KG1 (cell line): ENCODE measurements at places on chromosomes 12 and 14.
A peak's percentile ranks its signal among the peaks of the same experiment; 100 is the strongest.

DNA sequence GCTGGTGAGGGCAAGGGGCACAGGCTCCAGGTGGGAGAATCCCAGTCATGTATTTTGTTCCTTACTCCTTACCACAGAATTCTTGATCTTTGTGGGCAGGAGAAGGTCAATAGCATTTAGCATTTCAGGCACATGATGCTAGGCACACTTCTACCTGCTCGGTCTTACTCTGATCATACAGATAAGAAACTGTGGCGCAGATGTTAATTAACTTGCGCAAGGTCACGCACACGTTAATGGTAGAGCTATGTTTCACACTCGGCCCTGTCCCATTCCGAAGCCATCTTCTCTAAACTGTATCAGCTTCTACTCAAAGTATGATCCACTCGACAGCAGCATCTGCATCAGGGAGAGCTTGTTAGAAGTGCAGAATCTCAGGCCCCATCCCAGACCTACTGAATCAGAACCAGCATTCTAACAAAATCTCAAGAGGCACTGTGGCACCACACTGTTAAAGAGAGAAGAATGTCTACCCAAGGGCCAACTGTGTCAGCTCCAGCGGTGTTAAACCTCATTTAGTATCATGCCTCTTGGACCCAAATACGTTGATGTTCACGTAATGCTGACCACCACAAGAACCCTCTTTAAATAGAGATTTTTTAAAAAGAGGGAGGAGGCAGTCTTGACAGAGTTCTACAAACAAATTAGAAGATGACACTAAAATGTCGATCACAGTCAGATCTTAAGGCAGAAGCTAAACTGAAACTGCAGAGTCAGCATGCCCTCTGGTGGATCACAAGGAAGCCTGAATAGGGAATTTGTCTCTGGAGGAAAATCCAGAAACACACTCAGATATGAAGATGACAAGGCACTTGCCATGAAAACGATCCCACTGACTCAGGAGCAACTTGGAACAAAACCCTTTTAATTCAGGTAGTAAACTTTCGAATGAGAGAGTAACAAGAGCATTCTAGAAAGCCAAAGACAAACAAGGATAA lies 7.3 kb downstream of the STXBP6 start:
- no peak for DNase-seq

- DNase-seq, result no peak
Measured at GRCh38 chr14:52121441-52121840, 52.6 kb upstream of the NID2 start.

DNA sequence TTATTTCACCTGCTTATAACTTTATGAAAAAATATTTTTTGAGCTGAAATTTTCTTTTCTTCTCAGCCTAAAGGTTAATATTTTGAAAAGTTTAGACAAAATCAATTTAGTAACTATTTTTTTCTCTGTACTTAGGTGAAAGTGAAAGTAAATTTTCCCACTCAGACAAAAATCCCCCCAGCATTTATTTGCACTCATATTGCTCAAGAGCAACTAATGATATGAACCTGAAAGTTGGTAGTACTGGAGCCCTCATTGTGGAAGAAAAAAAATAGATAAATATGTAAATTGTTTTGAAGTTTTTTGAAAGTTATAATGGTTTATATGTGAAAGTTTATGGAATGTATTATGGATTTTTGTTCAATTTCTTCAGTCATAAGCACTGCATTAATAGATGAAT lies 1005.9 kb upstream of the ATXN7L3B start:
- DNase-seq, result no peak

- no peak for DNase-seq
Measured at GRCh38 chr12:1644534-1645438, 15.8 kb downstream of the WNT5B start.

GRCh38 chr14:65959563-65960024 lies 526.6 kb upstream of the CCDC196 start:
- DNase-seq, result no peak

- no peak for DNase-seq
Measured at GRCh38 chr14:58887931-58888330, 250.2 kb downstream of the DACT1 start.

DNA sequence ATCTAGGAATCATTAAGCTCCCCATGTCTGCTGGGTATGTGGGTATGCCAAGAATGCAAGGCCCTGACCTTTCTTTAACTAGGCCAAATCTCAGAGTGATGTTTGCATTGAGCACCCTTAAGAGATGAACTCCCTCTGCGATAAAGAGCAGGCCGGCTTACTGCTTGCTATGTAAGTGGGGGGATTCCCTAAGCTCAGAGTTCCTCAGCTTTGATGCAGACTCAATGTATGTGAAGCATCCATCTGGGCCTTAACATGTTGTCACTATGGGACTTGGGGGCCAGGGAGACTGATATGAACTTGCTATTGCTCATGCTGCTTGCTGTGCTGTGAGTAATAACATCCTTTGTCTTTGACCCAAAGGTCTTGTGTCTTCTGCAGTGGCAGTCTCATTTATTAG lies 149.7 kb downstream of the C12orf75 start:
- DNase-seq, result no peak

DNA sequence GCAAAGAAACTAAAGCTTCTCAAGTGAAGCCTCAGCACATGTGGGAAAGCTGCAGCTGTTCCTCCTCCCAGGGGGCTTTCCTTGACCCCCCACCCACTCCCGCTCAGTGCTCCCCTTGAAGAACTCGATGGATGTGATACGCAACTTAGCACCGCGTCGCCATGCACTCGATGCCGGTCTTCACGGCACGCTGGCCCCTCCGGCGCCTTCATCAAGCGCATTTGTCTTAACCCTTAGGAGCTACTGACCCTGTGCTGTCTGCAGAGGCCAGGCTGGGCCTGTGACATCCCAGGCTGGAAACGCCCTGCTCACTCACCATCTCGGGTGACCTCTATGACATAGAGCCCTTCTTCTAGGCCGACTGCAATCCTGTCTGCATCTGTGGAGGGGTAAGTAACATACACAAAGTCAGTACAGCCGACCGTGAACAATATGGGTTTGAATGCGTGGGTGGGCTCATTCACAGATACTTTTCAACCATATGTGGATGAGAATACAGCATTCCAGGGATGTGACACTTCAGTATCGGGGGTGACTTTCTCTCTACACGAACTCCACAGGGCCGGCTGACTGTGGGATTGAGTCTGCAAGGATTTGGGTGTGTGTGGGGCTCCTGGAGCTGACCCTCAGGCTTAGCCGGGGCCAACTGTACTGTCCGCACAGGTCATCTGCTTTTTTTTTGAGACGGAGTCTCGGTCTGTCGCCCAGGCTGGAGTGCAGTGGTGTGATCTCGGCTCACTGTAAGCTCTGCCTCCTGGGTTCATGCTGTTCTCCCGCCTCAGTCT lies 23.1 kb downstream of the AMN start:
- DNase-seq, result no peak

GRCh38 chr14:101494826-101495225 lies 66.5 kb upstream of the DIO3 start:
- DNase-seq, result no peak

GRCh38 chr12:95874452-95874851 lies 15.7 kb downstream of the SNRPF start:
- no peak for DNase-seq

DNA sequence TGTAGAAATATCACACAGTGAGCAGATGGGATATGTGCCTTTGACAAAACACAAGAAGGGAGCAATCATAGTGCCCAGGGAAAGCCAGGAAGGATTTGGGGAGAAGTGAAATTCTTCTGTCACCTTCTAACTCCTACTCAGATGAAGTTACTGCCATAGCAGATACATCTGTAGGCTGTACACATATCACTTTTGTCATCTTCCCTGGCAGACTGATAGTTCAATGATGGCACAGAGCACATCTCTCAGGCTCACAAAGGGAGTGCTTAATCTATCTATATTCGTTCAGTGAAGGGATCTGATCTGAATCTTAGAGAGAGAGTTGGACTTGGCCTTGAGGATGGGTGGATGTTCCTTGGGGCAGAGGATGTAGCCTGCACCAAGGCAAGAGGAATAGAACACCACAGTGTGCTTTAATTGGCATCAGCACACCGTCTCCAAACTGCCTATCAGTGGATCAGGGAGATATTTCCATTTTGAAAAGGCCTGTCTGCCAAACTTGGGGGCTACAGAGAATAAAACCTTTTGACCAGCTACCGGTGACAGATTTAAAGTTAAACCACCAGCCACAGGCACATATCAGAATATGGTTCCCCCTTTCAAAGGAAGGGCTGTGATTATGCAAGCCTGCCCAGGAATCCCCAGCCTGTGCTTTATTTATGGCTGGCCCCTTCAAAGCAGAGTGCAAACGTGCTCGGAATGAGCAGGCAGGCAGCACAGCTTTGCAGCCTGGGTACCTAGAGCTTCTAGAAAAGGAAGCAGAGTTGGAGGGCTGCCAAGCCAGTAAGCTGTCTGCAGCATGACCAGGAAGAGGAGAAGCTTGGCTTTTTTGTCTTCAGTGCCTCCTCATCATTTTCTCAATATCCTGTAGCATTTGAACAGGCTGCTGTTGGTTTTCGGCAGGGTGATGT lies 165.5 kb upstream of the DYRK2 start:
- DNase-seq, result peak; percentile 84

DNA sequence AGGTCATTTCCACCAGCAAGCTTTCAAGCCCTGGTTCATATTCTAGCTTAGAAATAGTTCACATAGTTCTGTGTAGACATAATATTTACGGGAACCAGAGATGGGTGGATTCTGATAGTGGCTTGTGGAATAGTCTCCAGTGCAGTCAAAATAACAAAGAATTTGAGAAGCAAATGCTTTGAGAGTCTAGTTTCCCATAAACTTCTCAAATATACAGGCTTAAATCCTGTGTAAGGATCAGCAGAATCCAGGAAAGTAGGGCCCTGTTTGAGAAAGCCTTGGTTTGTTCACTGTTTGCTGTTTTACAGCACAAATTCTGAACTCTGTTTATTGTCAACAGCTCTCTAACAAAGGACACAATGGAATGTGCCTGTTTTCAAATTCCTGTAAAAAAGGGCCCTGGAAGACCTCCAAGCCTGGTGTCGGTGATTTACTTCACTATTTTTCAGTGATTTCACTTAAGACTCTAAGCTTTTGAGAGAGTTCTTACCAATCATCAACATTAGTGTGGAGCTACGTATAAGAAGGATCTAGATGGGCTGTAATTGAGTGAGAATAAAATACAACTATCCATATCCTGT lies 11.4 kb upstream of the FOS start:
- DNase-seq, result no peak
